Stimulated activated CD8-positive, alpha-beta memory T cell treated with anti-CD3 and anti-CD28 coated beads, Interleukin-15, amount 100 ng/mL, for 24 hours (primary cell): ENCODE measurements at places on chromosomes 6 and 20.

DNA sequence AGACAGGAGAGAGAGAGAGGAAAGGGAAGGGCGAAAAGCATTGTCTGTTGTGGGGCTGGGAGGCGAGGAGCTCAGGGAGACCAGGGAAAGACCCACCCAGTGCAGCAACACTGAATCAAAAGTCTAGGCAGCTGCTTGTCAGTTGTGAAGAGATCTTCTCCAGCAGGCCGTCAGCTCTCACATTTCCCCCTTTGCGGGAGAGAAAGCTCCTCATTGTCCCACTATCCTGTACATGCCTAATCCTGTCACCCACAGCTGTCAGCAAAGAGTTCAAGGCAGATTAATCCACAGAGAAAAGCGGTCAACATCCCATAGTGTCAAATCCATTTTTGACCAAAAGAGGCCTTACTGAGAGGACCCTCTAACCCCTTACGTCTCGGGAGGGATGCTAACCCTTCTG is 27.3 kb downstream of the RNF182 start:
- no peak for DNase-seq

GRCh38 chr6:35775031-35775430 is 1.4 kb upstream of the CLPSL2 start:
- DNase-seq = no peak

DNA sequence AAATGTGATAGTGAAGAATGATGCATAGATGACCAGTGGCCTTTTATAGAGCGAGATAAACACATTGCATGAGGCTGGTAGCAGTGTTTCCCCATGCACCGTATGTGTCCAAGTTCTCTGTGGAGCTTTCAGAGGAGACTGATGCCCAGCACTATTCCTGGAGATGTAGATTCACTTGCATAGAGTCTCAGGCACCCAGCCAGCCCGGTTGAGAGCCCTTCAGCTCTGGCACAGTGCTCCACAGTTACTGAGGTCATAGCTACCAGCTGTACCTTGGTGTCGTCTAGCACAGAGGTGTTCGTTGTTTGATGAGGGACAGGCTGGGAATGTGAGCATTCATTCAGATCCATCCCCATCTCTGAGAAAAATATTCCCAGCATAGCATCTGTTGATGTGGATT is 328.9 kb downstream of the FARS2 start:
- DNase-seq = no peak

DNA sequence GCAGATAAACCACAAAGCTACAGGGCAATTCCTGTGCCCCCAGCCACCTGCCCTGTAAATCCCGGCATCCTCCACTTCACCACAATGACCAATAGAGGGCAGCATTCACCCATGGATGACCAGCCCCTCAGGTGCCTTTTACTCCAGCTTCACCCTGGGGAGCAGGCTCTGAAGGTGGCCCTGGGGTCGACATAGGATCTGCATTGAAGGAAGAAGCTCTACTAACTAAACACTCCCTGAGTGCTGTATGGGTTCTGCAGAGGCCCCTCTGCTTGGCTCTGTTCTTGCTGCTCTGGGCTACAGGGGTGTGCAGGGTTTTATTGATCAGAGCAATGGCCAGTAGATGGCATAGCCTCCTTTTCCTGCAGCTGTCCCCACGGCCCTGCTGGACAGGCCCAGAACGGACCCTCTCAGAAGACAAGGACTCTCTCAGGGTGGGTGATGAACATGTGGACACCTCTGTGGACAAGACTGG is 20.3 kb downstream of the CST4 start:
- DNase-seq = no peak

- no peak for DNase-seq
These were observed 14.2 kb upstream of the LPA start for GRCh38 chr6:160678230-160678629.

- no peak for DNase-seq
These were observed 154.6 kb downstream of the ZDHHC14 start for GRCh38 chr6:157535340-157536222.

DNA sequence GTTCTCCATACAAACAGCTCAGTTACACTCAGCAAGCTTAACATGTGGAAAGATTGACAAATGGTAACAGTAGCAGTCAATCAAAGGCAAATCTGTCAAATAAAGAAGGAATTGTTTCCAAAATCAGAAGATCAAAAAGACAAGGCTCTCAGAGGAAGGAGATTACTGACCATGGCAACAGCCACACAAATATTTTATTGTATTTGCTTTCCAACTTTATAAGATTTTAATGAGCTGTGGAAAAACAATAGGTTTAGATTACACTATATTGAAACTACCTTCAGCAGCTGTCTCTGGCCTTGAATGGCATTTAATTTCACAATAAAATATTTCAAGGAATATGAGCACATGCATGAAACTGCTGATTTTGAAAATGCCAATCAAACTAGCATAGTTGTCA is 1143.9 kb upstream of the GJE1 start:
- no peak for DNase-seq
